ENCODE measurements at places on chromosomes 1 and 21.

GRCh38 chr1:244796719-244797406, 38.6 kb upstream of the COX20 start:
- peak; percentile 4 for DNase-seq

- DNase-seq = no peak
Observed at GRCh38 chr1:158039380-158039779, 45.9 kb downstream of the KIRREL1 start.

DNA sequence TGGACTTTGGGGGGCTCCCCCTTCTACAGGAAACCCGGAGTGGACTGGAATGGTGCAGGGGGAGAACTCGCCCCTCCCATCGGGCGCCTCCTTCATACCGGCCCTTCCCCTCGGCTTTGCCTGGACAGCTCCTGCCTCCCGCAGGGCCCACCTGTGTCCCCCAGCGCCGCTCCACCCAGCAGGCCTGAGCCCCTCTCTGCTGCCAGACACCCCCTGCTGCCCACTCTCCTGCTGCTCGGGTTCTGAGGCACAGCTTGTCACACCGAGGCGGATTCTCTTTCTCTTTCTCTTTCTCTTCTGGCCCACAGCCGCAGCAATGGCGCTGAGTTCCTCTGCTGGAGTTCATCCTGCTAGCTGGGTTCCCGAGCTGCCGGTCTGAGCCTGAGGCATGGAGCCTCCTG, at the start of gene TNFRSF14:
TSS of gene TNFRSF14 (plus strand) at position 95 of the 401 bp plus-strand sequence. CDS start at position 389, 294 bp downstream.
- DNase-seq = peak; percentile 63

GRCh38 chr1:227796359-227796915, 19.0 kb upstream of the PRSS38 start:
- no peak for DNase-seq

DNA sequence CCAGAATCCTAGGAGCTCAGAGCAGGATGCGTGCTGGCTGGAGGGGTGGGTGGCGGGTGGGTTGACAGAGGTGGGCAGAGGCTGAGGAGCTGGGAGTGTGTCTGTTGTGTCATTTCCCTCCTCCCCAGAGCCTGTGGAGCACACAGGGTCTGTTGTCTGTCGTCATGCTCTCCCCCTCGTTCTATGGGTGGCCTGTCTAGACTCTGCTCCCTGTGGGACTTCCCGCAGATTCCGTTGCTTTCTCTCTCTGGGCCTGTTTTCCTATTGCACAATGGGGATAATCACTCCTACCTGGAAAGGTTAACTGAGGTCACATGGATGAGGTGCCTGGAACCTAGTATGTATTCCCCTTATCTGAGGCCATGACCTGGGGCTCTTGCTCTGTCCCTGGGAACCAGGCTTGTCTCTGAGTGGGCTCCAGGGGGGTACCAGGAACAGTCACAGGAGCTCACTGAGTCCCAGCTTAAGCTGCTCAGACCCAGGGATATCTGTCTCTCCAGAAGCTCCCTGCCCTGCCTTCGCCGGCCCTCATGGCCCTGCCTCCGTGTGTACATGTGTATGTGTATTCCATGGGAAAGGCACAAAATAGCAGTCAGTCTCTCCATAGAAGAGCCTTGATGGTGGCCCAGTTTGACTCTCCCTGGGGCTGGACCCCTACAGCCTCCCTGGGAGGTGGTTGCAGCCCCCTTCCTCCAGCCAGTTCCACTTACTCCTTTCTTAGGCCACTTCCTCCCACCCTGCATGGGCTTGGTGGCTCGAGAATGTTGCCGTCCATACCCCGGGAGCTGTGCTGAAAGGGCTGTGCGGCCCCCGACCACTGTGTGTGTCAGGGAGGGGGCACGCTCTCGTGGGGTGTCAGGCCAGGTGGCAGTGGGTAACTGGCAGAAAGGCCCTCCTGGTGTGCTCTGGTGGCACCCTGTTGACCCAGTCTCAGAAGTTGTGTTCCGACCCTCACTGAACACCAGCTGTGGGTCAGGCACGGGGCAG, 17.9 kb downstream of the PTPRF start:
- no peak for DNase-seq

- no peak for DNase-seq
Observed at GRCh38 chr21:45976701-45977311, 4.8 kb upstream of the COL6A1 start.

- no peak for DNase-seq
Observed at GRCh38 chr1:210541680-210542358, 213.1 kb downstream of the HHAT start.

Measured in stimulated activated CD8-positive, alpha-beta memory T cell treated with anti-CD3 and anti-CD28 coated beads, Interleukin-12 subunit alpha, Interleukin-12 subunit beta, amount 100 ng/mL, for 4 hours (primary cell).